Amygdala (tissue), 56 donors: ENCODE measurements at places on chromosomes 7 and 10.
A peak's percentile ranks its signal among the peaks of the same experiment; 100 is the strongest.

DNA sequence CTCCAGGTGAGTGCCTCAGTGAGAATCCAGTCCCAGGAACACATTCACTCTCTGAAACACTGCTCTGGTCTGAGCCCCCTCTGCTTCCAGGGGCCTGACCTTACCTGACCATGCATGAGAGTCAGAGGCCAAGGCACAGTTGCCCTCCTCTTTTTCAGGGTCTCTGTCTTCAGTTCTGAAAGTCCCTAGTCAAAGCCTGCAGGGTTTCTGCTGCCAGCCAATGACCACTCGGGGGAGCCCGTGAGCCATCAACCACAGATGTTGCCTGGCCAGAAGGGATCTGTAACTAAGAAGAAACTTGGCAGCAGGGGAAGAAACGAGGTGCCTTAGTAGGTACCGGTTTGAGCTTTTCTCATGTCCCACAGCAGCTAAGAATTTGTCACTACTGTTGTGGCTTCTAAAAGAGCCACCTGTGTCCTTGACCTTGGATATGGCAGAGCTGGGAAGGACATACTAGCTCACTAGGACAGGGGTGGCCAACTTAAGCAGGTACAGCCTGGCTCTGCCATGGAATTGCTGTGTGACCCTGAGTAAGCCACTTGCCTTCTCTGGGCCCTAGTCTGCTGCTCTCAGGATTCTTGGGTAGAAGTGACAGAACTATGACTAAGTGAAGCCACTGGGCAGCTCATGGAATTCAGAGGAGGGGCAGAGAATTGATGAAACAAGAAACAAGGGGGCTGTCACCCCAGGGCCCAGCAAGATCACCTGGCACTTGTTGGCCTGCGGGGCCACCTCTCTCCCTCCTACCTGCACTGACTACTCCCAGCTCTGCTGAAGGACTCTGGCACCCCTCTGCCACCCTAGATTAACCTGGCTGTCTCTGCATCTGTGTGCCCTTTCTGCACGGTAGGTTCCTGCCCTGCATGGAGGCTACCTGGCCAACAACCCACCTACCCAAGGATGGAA is 83.8 kb upstream of the GPR26 start:
- DNase-seq: peak; percentile 70

- DNase-seq: no peak
Observed at GRCh38 chr10:31554556-31554955, 235.5 kb downstream of the ZEB1 start.

DNA sequence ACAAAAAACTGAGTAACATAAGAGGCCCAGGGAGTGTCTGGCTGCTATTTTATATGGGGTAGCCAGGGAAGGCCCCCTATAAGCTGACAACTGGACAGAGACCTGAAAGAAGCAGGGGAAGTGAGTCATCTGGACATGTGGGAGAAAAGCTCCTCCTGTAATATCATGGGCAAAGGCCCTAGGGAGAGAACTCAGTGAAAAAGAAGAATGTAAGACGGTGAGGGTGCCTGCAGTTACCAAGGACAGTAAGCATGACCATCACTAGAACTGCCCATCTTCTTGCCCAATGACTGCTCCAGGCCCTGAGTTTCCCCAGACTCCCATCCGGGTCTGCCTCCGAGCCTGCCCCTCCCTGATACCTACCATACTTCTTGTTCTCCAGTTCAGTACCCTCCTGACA is 2.3 kb downstream of the ELMO1 start:
- DNase-seq: no peak

GRCh38 chr7:158023681-158024350 is 563.8 kb downstream of the PTPRN2 start:
- no peak for DNase-seq

GRCh38 chr10:78959924-78960285 is 108.9 kb upstream of the ZMIZ1 start:
- no peak for DNase-seq

DNA sequence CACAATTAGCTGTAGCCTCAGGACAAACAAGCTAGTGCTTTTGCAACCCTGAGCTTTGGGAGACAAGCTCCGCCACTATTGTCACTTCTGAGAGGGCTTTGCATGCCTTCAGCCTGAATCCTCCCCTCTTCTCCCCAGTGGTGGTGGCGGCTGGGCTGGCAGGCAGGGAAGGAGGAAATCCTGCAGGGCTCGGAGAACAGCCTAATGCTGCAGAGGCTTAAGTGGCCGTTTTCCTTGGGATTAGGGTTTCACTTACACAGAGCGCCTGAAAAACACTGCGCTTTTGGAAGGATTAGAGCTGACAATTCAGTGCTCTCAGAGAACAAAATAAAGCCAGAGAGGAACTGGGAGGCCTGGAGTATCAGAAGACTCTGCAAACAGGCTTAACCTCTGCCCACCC is 71.3 kb downstream of the PAX2 start:
- no peak for DNase-seq

DNA sequence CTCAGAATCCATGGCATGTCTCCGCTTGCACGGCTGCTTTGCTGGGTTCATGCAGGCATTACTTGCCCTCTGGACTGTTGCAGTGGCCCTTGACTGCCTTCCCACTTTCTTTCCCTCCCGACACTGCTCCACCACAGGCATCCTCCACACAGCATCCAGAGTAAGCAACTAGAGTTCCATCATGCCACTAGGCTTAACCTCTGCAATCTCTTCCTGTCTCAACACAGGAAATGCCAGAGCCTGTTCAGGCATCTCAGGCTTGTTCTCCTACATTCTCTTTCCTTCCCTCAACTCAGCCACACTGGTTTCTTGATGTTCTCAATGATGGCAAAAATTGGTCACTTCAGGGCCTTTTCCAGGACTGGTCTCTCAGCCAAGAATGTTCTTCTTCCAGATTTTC is 284.5 kb upstream of the KLF6 start:
- no peak for DNase-seq

- no peak for DNase-seq
Observed at GRCh38 chr10:66365686-66366085, 560.1 kb upstream of the LRRTM3 start.

- DNase-seq: no peak
Observed at GRCh38 chr7:110786328-110786965, 304.5 kb upstream of the LRRN3 start.

- no peak for DNase-seq
Observed at GRCh38 chr7:81300753-81301152, 381.9 kb upstream of the SEMA3C start.

GRCh38 chr10:9198611-9199010 is 1144.1 kb downstream of the GATA3 start:
- no peak for DNase-seq

DNA sequence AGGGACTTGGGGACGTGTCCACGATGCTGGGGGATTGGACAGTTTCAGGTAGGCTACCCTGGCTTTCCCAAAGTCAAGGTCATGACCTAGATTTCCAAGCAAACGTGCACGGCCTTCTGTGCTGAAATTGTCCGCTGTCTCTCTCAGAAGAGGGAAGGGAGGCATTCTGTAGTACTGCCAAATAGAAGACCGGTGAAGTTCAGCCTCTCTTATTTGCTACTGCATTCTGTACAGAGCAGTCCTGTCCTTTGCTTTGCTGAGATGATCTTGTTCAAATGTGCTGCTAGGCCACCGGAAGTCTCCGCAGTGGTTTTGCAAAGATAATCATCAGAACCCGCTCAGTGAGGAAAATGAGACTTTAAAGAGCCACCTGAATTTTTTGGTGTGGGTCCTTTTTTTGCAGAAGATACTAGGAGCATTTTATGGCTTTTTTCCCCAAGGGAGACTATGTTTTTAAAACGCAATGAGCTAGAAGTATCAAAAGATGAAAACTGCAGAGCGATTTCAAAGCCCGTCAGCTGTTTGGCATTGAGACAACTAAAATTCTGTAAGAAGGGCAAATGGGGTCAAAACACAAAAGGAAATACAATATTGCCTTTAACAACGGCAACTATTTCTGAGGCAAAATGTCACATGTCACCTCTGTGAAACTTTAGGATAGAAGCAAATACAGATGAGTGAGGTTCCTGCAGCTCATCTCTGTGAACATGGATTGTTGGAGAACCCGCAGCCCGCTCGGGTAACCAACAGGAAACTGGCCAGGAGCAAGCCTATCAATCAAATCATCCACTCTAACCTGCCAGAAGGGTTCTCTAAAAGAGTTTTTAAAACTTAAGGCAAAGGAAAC is 1.3 kb upstream of the NMT2 start:
- DNase-seq: no peak

- DNase-seq: no peak
Observed at GRCh38 chr10:116721547-116722392, 20.6 kb downstream of the HSPA12A start.

DNA sequence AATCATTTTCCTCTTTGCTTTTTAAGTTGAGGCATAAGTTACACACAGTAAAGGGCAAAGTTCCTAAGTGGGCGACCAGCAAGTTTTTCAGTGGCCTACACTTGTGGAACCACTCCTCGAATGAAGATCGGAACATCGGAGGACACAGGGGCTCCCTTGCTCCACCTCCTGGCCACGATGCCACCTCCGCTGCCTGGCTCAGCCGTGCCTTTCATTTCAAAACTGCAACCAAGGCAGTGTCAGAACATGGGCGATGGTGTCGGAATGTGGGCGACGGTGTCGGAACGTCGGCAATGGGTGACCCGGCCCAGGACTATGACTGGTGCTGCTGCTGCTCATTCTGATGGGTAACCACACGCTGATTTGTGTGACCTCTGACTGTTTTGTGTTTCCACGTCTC is 9.6 kb upstream of the VIPR2 start:
- no peak for DNase-seq

DNA sequence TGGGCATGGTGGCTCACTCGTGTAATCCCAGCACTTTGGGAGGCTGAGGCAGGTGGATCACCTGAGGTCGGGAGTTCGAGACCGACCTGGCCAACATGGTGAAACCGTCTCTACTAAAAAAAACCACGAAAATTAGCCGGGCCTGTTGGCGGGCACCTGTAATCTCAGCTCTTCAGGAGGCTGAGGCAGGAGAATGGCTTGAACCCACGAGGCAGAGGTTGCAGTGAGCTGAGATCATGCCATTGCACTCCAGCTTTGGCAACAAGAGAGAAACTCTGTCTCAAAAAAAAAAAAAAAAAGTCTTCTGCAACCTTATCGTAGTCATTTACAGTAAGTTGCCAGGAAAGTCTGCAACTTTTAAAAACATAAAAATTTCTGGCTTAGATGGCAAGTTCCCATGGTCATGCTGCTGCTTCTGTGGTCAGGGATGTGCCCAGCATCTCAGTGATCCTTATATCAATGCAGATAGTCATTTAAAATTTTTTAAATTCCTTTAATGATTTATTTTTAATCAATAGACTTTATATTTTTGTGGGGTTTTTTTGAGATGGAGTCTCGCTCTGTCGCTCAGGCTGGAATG is 15.6 kb downstream of the SUFU start:
- DNase-seq: no peak

GRCh38 chr7:138458576-138459412 is 1.3 kb upstream of the TRIM24 start:
- DNase-seq: no peak

GRCh38 chr10:110859973-110860376 is 11.8 kb upstream of the PDCD4 start:
- no peak for DNase-seq

DNA sequence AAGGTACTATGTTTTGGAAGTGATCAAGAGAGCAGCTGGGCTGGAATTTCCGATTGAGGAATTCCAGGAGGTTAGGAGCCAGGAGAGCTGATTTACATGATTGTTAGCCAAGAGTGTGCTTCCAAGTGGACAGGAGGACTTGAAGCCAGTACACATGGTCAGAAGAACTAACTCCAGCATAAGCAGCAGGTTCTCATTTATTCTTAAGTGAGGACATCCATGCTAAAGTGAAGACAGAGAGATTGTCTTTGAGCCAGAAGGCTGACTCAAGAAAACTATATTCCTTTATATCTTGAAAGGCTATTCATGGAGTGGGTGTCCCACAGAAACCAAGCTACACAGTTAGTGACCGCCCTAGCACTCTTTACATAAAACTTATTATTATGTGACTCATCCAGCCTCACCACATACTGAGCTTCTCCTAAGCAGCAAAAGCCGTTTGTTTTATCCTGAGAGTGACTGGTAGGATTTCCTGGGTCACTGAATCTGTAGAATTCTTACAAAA is 56.7 kb upstream of the SEMA3A start:
- no peak for DNase-seq

DNA sequence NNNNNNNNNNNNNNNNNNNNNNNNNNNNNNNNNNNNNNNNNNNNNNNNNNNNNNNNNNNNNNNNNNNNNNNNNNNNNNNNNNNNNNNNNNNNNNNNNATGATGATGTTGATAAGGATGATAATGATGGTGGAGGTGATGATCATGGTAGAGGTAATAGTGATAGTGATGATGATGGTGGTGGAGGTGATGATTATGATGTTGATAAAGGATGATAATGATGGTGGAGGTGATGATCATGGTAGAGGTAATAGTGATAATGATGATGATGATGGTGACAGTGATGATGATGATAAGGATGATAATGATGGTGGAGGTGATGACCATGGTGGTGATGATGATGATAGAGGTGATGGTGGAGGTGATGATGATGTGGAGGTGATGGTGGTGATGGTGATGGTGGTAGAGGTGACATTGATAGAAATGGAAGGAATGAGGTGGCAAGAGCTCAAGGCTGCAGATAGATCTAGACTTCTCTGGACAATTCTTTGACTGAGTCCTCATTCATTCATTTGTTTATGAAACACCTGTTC is 47.8 kb downstream of the FAM20C start:
- no peak for DNase-seq

DNA sequence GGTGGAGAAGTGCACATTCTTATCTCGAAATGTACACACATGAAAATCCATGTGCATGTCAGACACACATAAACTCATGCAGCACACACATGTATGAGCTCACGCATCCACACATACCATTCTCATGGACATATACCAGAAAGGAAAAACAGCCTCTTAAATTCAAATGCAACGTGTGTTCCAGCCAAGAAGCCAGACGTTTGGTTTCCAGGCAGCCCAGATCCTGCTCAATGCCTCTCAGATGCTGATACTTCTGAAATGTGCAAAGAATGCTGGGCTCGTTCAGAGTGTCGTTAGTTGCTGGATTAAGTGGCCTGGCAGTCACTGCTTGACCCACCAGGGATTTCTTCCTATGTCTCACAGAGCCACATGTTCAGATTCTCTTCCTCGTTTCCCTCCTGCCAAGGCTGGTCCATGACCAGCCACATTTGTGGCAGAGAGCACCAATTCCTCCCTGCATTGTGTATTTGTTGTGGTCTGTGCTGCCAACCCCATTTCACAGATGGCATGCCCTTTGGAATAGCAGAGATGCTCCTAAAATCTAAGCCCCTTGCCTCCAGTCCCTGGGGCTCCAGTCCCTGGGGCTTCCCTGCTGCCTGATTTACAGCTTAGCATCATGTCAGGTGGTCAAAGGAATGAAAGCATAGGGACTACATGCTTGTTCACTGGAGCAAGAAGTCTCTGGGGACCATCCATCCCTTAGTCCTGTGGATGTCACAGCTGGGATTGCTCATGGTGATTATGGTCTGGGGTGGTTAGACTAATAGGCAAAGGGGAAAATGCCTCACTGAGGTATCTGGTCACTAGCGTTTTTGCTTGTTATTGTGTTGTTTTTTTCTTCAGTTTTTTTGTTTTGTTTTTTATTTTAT is 426.6 kb downstream of the PLXNA4 start:
- DNase-seq: no peak

- no peak for DNase-seq
Observed at GRCh38 chr10:43046288-43046991, 30.4 kb upstream of the RET start.

GRCh38 chr10:459743-460142 is 229.7 kb downstream of the DIP2C start:
- no peak for DNase-seq
